ENCODE measurements at places on chromosomes 2 and 18. TPM values are rescaled to one million over a fixed set of nuclear protein-coding genes. Genes with fewer than 3 reads are reported as not detected.

FEV gene
- total RNA-seq = not detected

FTCDNL1 gene
- total RNA-seq = 0.73 TPM

ARHGEF4 gene
- total RNA-seq = 5.5 TPM

LONRF2 gene
- total RNA-seq = not detected

APCDD1 gene
- total RNA-seq = 511 TPM

XIRP2 gene
- total RNA-seq = not detected

REEP1 gene
- not detected for total RNA-seq

KIF1A gene
- not detected for total RNA-seq

SCG2 gene
- total RNA-seq = 0.32 TPM

DSC1 gene
- not detected for total RNA-seq

OSBPL1A gene
- 54.5 TPM for total RNA-seq

DRC1 gene
- total RNA-seq = 0.24 TPM

CCDC68 gene
- total RNA-seq = 3.6 TPM

ANKRD62 gene
- not detected for total RNA-seq

CFAP65 gene
- not detected for total RNA-seq

DCC gene
- total RNA-seq = under 0.01 TPM

PJVK gene
- total RNA-seq = 1.7 TPM

KRTCAP3 gene
- total RNA-seq = 0.32 TPM

NEU2 gene
- total RNA-seq = not detected

SERPINB8 gene
- 28.1 TPM for total RNA-seq

NYAP2 gene
- total RNA-seq = not detected

EFEMP1 gene
- 364 TPM for total RNA-seq

MROH2A gene
- not detected for total RNA-seq

SDC1 gene
- 152 TPM for total RNA-seq

CREG2 gene
- under 0.01 TPM for total RNA-seq

CCDC74B gene
- total RNA-seq = 10.2 TPM

ANKRD30BL gene
- total RNA-seq = not detected

MLPH gene
- total RNA-seq = 13.0 TPM

RGPD3 gene
- 0.49 TPM for total RNA-seq

UGT1A10 gene
- total RNA-seq = not detected

CHRNG gene
- total RNA-seq = not detected

DIPK1C gene
- total RNA-seq = not detected

SLC39A6 gene
- 133 TPM for total RNA-seq

TRIM43 gene
- not detected for total RNA-seq

BUB1 gene
- 5.0 TPM for total RNA-seq

PHOSPHO2 gene
- 3.5 TPM for total RNA-seq

SEPTIN10 gene
- 89.0 TPM for total RNA-seq

FASTKD1 gene
- total RNA-seq = 18.0 TPM

KATNAL2 gene
- 6.8 TPM for total RNA-seq

EHBP1 gene
- 216 TPM for total RNA-seq

SLC35G4 gene
- not detected for total RNA-seq

NBEAL1 gene
- total RNA-seq = 52.2 TPM

GKN1 gene
- total RNA-seq = not detected

PSMD14 gene
- total RNA-seq = 53.8 TPM

GALNT13 gene
- 0.12 TPM for total RNA-seq

ANTXR1 gene
- 137 TPM for total RNA-seq

NAT8 gene
- total RNA-seq = not detected

C2orf42 gene
- total RNA-seq = 28.9 TPM

CCBE1 gene
- 302 TPM for total RNA-seq

RTP5 gene
- not detected for total RNA-seq

NTSR2 gene
- total RNA-seq = not detected

HOXD8 gene
- 25.5 TPM for total RNA-seq

TCF23 gene
- total RNA-seq = not detected

INPP4A gene
- total RNA-seq = 35.0 TPM

SUPT7L gene
- total RNA-seq = 43.3 TPM

C2orf72 gene
- total RNA-seq = not detected

All from hair follicle dermal papilla cell (primary cell).